ENCODE measurements at places on chromosomes 7 and 10.
A peak's percentile ranks its signal among the peaks of the same experiment; 100 is the strongest.

DNA sequence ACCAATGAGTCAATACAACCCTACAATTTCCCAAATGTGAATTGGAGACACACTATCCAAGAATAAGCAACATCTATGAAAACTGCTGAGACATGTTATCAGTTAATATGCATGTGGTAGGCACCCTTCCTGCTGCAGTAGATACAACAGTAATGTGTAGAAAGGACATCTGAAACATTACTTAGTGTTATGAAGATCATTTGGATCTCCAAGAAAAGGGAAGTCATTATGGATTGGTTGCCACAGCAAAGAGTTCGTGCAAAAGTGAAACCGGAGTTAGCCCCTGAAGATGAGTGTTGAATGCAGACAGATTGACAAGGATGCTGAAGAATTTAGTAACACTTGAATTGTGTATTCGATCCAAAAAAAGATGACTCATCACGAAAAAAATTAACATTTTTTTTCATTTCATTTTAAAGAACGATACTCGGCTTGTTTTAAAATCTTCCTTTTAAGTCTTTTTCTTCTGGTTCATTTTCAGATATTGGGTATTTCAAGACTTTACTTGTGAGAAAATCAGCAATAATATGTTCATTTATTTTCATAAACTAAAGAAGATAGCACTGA, 322.4 kb upstream of the KLF6 start:
- peak; percentile 23 for DNase-seq

GRCh38 chr10:101287183-101287996, 58.1 kb upstream of the LBX1 start:
- DNase-seq: no peak

DNA sequence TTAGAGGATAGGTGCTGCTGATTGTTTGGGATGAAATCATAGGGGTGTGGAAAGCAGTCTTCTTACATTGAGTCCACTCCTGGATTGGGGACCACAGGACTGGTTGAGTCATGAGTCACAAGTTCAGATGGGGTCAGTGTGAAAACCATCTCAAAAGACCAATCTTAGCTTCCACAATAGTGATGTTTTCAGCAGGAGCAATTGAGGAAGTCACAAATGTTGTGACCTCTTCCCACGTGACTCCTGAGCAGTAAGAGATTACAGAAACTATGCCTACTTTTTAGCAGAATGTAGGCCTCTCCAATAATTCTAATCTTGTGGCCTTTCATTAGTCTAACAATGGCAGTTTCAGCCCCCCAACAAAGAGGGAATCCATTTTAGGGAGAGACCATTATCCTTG, 256.9 kb upstream of the CDC14C start:
- DNase-seq: no peak

DNA sequence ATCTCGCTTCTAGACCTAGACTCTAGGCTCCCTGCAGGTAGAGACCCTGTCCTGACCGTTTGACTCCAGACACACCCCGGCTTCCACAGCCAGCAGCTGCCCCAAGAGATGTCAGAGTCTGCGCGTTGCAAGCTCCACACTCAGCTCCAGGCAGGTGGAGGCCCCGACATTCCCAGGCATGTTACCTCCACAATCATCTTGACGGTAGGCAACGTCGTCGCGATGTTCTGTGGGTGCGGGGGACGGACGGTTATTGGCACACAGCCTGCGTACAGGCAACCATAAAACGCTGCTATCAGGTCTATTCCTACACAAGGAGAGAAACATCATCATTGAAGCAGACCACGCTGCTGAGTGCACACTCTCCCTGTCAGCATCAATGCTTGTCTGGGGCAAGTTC, 213.2 kb downstream of the ZMYND11 start:
- no peak for DNase-seq

DNA sequence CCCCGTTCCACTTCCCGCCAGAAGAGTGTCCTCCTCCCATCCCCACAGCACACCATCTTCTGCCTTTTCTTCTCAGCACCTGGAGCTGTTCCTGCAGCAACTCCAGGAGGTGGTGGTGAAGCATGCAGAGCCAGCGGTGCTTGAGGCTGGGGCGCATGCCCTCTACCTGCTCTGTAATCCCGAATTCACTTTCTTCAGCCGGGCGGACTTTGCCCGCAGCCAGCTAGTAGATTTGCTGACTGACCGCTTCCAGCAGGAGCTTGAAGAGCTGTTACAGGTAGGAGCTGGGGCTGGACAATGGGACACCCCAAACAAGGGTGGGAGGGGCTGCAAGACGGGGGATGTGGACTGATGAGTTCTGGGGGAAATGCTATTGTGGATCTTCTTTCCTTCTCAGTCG, 19.1 kb upstream of the PVRIG start:
- no peak for DNase-seq

DNA sequence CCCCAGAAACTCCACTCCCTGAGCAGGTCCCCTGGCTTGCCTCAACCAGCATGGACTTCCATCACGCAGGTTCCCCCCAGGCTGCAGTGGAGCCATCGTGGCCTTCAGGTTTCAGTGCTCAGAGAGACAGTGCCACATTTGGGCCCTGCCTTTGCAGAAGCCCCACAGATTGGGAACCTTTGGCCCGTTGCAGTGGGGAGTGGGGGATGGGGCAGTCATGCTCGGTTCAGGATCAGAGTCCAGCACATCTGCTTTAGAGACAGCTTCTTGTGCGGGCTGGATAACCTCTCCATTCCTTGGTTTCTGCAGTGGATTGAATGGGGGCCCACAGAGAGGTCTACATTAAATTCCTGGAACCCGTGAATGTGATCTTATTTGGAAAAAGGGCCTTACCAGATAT, 183.9 kb downstream of the EBF3 start:
- no peak for DNase-seq

GRCh38 chr7:54483523-54483922, 58.7 kb upstream of the VSTM2A start:
- no peak for DNase-seq

DNA sequence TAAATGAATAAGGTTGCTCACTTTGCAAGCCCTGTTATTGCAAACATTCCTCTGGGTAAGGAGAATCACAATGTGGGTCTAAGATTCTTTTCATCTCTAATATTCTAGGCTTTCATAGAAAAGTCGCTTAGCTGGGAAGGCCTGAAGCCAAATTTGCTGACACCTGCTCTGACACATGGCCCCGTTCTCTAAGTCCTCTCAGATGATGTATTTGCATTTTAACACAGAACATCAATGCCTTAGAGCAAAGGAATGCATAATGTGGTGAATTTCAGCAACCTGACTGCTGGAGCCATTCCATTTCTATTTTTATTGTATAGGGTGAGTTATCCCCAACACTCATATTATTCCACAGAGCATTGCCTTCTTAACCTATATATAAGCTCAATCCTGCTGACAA, 682.1 kb upstream of the NRP1 start:
- DNase-seq: no peak

DNA sequence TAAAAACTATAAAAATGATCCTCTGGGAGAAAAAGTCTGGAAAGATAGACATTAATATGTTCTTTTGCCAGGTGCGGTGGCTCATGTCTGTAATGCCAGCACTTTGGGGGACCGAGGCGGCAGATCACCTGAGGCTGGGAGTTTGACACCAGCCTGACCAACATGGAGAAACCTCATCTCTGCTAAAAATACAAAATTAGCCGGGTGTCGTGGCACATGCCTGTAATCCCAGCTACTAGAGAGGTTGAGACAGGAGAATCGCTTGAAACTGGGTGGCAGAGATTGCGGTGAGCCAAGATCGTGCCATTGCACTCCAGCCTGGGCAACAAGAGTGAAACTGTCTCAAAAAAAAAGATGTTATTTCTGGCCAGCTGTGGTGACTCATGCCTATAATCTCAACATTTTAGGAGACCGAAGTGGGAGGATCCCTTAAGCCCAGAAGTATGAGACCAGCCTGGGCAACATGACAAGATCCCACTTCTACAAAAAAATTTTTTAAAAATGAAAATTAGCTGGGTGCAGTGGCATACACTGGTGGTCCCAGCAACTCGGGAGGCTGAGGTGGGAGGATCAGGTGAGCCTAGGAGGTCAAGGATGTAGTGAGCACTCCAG, 101.9 kb upstream of the LRRN3 start:
- DNase-seq: no peak

DNA sequence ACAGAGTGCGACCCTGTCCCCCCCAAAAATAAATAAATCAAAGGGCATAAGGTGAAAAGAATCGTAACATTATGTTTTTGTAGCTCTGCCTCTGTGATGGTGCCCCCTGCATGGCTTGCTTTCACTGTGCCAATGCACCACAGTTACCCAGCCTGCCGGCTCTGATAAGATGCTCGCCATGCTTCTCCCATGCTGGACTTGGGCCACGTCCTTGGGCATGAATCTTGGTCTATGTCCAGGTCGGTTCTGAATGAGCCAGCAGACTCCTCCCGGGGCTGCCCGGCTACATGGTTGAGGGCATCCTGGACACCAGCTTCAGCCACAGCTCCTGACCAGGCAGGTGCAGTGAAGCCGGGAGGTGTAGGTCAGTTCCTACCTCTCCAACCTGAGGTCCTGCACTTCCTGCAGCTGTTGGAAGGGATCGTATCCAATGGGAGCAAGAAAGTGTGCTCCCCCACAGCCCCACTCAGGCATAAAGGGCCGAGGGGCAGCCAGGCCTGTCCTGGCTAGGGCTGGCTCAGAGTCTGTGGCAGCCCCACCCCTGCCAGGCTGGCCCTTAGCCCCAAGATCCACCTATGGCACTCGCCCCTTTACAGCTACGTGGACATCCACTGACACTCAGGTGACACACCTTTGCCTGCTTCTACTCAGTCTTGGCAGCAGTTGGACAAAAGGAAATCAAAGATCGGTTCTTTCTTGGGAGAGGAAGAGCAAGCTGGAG, 34.1 kb downstream of the CHST3 start:
- no peak for DNase-seq

DNA sequence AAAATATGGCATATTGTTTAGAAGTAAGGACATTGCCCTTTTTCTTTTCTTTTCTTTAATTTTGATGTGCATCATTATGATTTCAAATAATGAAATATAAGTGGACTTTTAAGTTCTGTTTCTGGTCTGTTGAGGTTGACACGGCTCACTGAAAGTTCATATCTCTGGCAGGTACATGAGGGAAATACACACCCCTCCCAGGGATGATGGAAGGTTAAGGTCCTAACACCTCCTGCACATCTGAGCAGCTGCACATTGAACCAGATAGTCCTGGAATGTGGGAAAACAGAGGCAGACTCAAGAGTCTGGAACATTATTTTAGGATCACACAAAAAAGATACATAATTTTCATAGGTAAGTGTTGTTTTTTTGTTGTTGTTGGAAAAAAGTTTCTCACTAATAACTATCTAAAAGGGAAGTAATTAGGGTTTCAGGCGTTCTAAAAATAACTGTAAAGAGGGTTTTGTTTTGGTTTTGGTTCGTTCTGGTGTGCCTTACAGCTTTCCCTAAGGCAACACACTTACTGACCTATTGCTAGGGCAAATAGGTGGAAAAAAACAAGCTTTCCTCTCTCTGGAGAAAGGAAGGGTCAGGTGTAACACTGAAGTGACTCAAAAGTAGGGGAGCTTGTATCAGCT, 201.2 kb upstream of the PRKCQ start:
- DNase-seq: no peak

GRCh38 chr7:30159163-30159562, 24.4 kb downstream of the MTURN start:
- no peak for DNase-seq

GRCh38 chr7:20577441-20578071, 37.9 kb upstream of the ABCB5 start:
- no peak for DNase-seq

DNA sequence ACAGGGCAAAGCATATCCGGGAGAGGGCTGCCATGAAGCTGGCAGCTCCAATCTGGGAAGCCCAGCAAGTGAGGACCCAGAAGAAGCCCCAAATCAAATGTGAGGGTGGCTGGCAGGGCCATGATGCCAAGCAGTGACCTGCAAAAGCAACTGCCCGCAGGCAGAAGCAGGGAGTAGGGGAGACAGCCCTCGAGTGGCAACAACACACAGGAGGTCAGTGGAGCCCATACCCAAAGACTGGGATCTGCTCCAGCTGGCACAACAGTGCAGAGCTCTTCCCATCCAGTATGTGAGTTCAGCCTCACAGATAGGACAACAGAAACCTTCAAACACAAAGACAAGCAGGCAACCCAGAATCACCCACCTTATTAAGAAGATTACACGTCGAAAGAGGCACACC, 45.0 kb downstream of the GRID1 start:
- DNase-seq: no peak

- no peak for DNase-seq
These were observed 16.9 kb downstream of the HBP1 start for GRCh38 chr7:107185716-107186115.

DNA sequence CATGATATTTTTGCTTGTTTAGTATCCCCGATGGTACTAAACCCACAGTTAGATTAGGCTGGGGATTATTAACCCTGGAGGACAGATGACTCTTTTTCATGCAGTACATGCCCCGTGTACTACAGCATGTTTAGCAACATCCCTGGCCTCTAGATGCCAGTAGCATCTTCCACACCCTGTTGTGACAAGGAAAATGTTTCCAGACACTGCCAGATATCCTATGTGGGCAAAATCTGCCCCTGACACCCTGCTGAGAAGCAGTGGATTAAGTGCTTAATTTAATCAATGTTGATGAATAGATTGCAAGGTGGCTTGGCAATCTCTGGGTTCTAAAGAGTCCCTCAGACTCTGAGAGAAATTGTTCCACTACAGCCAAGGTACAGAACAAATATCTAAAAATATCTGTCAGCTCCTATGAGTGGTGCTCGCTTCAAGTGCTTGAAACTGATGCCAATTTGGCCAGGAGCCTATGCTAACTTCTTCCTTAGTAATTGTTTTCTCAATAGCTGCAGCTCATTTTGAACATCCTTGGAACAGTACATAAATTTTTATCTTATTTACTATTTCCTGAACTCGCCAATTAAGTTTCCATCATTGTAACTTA, 247.0 kb downstream of the SORCS1 start:
- no peak for DNase-seq

DNA sequence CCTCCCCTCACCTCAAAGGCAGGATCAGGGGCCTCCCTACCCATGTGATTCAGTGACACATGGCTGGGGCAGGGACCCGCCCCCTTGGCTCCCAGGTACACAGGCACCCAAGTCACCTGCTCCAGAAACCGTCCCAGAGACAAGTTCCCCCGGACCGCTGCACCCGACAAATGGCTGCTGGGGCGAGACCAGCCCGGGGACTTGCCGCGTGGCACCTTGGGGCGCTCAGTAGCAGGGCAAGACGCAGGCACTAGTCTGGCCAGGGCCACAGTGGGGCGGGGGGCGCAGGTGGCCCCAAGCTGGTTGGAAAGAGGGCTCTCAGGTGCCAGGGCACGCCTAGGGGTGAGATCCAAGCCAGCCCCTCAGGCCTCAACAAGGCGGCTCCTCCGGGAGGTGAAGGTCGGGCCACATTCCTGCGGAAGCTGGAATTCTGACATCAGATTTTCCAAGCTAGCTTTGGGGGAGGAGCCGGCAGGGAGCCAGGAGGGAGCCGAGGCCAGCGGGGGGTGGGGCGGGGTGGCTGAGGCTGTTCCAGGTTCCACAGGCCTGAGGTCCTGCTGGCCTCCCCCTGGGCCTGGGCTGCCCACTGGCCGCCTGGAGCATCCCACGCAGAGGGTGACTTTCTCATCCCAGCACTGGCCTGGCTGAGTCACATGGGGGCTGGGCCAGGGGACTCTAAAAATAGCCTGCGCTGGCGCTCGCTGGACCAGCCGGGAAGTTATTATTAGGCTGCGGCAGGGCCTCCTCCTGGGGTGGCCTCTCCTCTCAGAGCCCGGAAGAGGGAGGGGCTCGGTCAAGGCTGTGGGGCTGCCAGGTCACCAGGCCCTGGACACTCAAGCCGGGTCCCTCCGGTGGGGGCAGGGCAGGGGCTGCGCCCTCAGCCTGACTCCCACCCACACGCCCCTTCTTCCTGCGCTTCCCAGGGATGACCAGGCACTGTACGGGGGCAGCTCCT, 20.5 kb upstream of the INPP5A start:
- DNase-seq: peak; percentile 32

Measured in CD4-positive, alpha-beta T cell treated with Interleukin-4 for 1 hour (primary cell).